Stimulated activated CD8-positive, alpha-beta memory T cell treated with anti-CD3 and anti-CD28 coated beads, Interleukin-7, amount 100 ng/mL, for 4 hours (primary cell): ENCODE measurements at places on chromosomes 3 and 15.

GRCh38 chr15:28996289-28996688, 110.5 kb downstream of the APBA2 start:
- no peak for DNase-seq

- DNase-seq, result no peak
These were observed 55.2 kb downstream of the MGLL start for GRCh38 chr3:127767126-127767525.

- no peak for DNase-seq
These were observed 63.6 kb upstream of the MEF2A start for GRCh38 chr15:99502182-99502581.

GRCh38 chr15:98455904-98456303, 192.4 kb upstream of the IGF1R start:
- DNase-seq, result no peak

DNA sequence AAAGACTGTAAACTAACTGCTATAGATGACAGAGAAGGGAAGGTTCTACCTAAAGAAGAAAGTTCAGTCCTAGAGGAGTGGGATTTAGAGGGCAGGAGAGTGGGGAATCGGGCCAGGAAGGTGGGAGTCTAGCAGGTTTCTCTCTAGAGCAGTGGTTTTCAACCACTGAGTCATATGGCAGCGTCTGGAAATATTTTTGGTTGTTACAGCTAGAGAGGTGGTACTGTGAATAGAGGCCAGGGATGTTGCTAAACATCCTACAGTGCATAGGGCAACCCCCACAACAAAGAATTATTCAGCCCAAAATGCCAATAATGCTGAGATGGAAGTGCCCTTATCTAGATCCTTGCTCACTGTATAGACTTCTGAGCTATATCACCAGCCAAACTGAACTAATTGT, 28.7 kb downstream of the ATP1B3 start:
- no peak for DNase-seq

DNA sequence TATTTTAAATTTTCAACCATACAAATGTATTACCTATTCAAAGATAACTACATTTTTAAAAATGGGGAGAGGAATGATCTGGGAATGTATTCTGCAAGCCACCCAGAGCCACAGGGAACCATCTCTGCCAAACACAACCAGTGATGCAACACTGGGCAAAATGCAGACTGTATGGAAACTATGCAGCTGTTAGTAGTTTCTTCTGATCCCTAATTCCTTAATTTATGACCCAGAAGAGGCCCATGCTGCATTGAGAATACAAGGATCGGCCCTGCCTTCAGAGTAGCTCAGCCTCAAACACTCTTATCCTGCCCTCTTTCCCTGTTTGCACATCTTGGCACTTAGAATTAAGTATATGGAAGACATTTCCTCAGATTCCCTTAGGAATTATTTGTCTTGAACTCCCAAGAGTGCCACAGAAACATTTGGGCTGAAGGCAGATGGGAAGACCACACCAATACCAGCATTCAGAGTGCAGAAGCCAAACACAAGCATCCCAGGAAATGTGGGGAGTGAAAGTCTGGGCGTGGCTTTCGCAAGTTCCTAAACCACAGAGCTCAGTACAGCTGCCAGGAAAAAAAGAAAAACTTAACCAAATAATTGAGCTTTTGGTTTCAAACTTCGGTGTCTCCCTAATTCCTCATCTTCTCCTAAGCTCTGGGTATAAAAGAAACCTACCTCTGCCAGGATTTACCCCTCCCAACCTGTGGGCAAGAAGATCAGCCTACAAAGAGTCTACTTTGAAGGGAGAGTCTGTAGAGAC, 5.3 kb downstream of the SNUPN start:
- no peak for DNase-seq

DNA sequence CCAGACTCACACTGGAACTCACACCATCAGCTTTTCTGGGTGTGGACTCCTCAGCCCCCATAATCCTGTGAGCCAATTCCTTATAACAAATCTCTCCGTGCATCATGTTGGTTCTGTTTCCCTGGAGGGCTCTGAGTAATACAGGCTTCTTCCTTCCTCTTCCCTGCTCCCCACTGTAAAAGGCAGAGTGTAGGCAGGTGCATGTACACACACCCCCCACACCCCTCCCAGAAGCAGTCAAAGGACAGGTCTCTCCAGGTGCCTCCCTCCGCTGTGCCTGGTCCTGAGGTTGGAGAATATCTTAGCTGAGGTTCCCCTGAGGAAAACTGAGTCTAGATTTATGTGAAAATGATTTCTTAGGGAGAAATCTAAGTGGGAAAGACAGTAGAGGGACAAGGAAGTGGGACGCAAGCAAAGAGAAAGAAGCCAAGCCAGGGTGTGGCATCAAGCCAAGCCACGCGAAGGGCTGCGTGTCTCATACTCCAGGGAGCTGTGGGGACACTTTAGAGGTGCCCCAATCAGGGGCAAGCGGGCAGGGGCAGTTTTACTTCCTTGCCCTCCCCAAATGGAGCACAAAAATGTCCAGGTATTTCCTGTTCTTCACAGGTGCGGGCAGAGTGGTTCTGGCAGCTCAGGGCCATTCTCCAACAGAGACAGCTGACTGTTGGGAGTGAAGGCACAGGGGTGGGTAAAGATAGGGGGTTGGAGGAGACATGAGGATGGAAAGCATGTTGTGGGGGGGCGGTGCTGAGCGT, 86.6 kb downstream of the HMG20A start:
- DNase-seq, result no peak
